ENCODE measurements at places on chromosomes 2 and 18. TPM values are rescaled to one million over a fixed set of nuclear protein-coding genes. Genes with fewer than 3 reads are reported as not detected.

DNA sequence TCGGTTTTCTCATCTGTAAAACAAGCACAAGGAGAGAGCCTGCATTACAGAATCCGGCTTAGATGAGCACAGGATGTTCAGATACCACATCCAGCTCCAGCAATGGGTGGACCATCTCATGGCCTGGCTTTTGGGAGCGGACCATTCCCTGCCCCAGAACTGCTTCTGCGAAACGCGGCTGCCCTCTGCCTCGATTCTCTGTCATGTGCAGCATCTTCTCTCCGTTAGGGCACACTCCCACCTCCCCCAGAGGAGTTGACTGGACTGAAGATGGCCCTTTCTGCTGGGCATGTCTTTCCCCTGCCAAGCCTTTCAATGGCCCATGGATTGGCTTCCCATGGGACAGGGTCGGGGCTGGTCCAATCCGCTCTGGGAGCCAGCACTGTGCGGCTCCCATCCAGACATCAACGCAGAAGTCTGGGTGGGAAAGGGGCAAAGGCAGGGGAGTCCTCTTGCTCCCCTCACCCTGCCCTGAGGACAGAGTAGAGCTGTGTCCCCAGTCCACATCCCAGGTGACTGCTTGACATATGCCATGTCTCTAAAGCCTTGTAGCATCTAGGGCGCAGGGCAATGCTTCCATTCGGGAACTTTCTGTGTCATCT, 14.3 kb upstream of the FAHD2A start:
- H3K4me1 ChIP-seq, result no peaks in the 10 kb centered on the region
- no peak for DNase-seq
- H3K27me3 ChIP-seq, result no peaks in the 10 kb centered on the region
- no peak overlapping the region for H3K27ac ChIP-seq
- no peaks in the 10 kb centered on the region for H3K36me3 ChIP-seq
- H3K4me3 ChIP-seq, result no peak overlapping the region

- DNase-seq, result no peak
- H3K4me3 ChIP-seq, result no peak overlapping the region
- peaks cover 53% of the 10 kb centered on the region for H3K36me3 ChIP-seq
- peaks cover 4% of the 10 kb centered on the region for H3K4me1 ChIP-seq
- H3K27me3 ChIP-seq, result no peaks in the 10 kb centered on the region
- H3K27ac ChIP-seq, result no peak overlapping the region
Observed at GRCh38 chr2:36473230-36473629, 117.7 kb downstream of the CRIM1 start.

DNA sequence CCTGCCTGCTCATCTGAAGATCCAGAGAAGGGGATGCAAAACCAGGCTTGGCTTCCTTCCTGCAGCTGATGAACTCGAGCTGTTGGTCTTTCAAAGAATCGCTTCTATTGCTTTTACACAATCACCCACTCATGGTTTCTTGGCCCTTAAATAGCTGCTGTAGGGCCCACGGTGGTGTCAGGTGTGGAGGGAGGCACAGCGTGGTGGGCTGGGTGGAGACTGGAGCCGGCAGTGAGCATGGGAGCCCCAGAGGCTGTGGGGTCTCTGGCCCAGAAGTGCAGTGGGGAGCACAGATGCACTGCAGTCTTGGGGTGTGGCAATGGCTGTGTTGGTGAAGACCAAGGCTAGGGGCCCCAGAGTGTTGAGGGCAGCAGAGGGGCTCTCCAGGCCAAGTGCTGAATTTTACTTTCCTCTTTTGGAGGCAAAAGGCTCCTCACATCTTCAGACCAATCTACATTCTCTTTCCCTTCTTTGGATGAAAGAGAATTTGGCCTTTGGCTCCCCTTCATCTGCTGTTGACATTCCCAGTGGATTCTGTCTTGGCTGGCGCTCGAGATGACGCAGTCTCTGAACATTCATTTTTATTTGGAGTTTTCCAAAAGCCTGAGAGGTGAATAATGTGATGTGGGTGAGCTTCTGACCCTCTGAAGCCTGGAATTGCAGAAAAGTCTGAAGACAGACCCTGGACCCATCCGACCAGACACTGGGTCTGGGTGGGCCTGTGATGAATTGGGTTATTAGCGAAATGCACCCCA, 70.1 kb upstream of the ASB18 start:
- no peaks in the 10 kb centered on the region for H3K27me3 ChIP-seq
- H3K27ac ChIP-seq, result no peak overlapping the region
- DNase-seq, result no peak
- H3K4me1 ChIP-seq, result no peaks in the 10 kb centered on the region

DNA sequence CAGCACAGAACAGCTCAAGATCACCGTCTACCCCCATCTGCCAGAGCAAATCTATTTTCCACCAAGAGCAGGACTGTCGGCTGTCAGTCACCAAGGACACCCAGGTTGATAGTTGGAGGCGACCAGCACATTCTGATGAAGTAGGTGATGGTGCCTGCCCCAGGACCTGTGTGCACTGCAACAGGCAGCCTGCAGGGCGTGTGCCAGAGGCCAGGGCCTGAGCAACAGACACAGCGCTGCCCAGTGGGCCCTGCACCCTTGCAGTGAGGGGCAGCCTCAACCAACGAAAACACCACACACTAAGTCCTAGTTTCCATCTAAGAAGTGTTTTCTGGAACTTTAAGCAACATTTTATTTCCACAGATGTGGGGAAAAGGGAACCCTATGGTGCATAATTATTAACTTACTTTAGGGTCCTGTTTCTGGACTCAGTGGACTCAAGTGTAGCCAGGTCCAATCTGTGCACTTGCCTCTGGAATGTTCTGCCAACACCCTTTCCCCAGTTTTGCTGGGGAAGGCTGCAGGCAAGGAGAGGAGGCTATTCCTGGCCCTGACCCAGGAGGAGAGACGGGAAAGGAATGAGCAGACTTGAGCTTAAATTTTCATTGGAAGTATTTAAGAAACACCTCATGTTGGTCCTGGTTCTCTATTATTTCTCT, 61.5 kb downstream of the ADNP2 start:
- H3K4me1 ChIP-seq, result no peaks in the 10 kb centered on the region
- H3K4me3 ChIP-seq, result no peak overlapping the region
- no peak overlapping the region for H3K27ac ChIP-seq
- DNase-seq, result no peak
- no peaks in the 10 kb centered on the region for H3K27me3 ChIP-seq

- no peak for DNase-seq
- no peak overlapping the region for H3K27ac ChIP-seq
- peaks cover 11% of the 10 kb centered on the region for H3K36me3 ChIP-seq
- H3K4me3 ChIP-seq, result no peak overlapping the region
- peaks cover 3% of the 10 kb centered on the region for H3K4me1 ChIP-seq
Observed at GRCh38 chr2:112642966-112643365, 2.8 kb upstream of the SLC20A1 start.

- H3K27ac ChIP-seq, result no peak overlapping the region
- H3K27me3 ChIP-seq, result no peaks in the 10 kb centered on the region
- peaks cover 5% of the 10 kb centered on the region for H3K36me3 ChIP-seq
- H3K4me1 ChIP-seq, result no peaks in the 10 kb centered on the region
- no peak for DNase-seq
Observed at GRCh38 chr18:41593171-41593675, 361.8 kb upstream of the PIK3C3 start.

- no peaks in the 10 kb centered on the region for H3K27me3 ChIP-seq
- no peak for DNase-seq
Observed at GRCh38 chr2:24461685-24462084, 29.4 kb upstream of the NCOA1 start.

The IL36G gene
- not detected for total RNA-seq

GRCh38 chr18:26894426-26894825, 28.9 kb upstream of the AQP4 start:
- H3K4me3 ChIP-seq, result no peak overlapping the region
- no peaks in the 10 kb centered on the region for H3K36me3 ChIP-seq
- H3K27ac ChIP-seq, result no peak overlapping the region

The ACKR3 gene
- 0.64 TPM for total RNA-seq

DNA sequence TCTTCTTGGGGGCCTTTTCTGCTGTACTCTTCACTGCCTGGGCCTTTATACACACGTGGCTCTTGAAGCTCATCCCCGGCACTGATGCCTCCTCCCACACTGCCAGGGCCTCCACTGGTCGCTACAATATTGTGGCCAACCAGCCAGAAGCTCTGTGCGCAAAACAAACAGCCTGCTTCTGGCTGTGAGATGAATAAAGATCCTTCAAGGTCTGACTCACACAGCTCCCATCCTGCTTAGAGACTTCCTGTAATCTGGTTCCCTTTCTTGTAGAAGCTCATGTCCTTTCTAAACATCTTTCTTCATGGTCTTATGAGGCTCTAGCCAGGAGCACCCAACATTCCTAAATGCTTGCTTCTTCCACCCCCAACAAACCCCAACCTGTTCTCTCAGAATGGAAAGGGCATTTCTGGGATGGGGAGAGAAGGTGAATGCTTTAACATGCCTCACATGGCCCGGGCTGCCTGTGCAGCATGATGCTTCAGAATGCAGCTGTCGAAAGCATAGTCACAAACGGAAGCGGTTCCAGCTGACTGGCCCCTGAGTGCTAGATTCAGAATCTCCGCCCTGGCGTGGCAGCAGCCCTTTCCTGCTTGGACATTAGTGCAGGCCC, 24.6 kb downstream of the NRP2 start:
- no peak overlapping the region for H3K4me3 ChIP-seq
- peaks cover 13% of the 10 kb centered on the region for H3K36me3 ChIP-seq
- H3K27me3 ChIP-seq, result no peaks in the 10 kb centered on the region
- DNase-seq, result no peak

The TNFRSF11A gene
- 7.8 TPM for total RNA-seq

GRCh38 chr2:171042253-171042969, 113.4 kb downstream of the GORASP2 start:
- no peaks in the 10 kb centered on the region for H3K27me3 ChIP-seq
- DNase-seq, result no peak
- no peaks in the 10 kb centered on the region for H3K4me1 ChIP-seq
- H3K27ac ChIP-seq, result no peak overlapping the region

The CKAP2L gene
- total RNA-seq, result 18.8 TPM

The SPC25 gene
- 28.5 TPM for total RNA-seq

DNA sequence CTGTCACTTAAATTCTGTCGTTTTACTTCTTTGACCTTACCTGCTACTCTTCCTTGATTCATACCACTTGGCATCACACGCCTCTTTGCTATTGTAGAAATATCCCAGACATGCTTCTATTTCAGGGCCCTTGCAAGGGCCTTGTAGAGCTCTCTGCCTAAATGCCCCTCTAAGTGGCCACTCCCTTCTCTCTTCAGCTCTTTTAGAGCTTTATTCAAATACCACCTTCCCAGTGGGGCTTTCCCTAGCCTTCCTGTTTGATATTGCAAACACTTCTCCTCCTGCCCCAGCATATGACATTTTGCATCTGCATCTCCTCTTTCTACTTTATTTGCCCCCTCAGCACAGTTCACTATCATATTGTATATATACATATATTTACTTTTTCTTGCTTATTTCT, 54.0 kb downstream of the PELI1 start:
- H3K27ac ChIP-seq, result no peak overlapping the region
- no peaks in the 10 kb centered on the region for H3K27me3 ChIP-seq
- no peak overlapping the region for H3K4me3 ChIP-seq
- no peaks in the 10 kb centered on the region for H3K4me1 ChIP-seq
- peaks cover 16% of the 10 kb centered on the region for H3K36me3 ChIP-seq
- no peak for DNase-seq

The IRS1 gene
- total RNA-seq, result 15.0 TPM

DNA sequence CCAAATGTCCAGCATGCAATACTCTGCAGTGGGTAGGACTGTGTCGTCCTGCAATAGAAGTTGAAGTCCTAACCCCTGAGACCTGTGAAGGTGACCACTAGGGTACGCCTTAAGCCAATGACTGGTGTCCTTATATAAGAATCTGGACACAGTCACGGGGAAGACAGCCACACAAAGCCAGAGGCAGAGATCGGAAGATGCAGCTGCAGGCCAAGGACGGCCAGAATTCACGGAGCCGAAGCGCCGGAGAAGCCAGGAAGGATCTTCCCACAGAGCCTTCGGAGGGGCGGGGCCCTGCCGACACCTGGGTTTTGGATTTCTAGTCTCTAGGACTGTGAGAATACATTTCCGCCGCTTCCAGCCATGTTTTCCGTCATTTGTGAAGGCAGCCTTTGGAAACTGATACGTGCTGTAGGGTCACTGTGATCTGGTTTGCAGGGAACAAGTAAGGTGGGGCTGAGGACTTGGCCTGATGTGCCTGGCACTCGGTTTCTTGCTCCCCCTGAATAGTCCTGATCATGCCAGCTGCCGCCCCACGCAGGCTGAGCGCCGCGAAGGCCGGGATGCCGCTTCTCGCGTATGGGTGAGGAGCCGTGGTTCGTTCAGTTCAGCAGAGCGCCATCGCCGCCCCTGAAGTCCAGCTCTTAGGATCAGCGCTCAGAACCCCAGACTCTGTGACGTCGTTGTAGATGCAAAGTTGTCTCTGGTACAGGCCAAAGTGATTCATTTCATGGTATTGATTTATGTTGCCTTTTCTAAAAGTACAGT, 38.7 kb downstream of the PTGR3 start:
- H3K27ac ChIP-seq, result no peak overlapping the region
- no peak for DNase-seq
- no peaks in the 10 kb centered on the region for H3K27me3 ChIP-seq
- H3K4me3 ChIP-seq, result no peak overlapping the region

The NT5DC4 gene
- total RNA-seq, result not detected

- 0 out of 2 replicates have a peak, but pooled peaks cover 4% of the 10 kb centered on the region for H3K4me1 ChIP-seq
- no peak for DNase-seq
- no peaks in the 10 kb centered on the region for H3K27me3 ChIP-seq
- H3K36me3 ChIP-seq, result no peaks in the 10 kb centered on the region
Observed at GRCh38 chr18:48124857-48125626, 194.6 kb upstream of the SMAD2 start.

The EVX2 gene
- total RNA-seq, result not detected

DNA sequence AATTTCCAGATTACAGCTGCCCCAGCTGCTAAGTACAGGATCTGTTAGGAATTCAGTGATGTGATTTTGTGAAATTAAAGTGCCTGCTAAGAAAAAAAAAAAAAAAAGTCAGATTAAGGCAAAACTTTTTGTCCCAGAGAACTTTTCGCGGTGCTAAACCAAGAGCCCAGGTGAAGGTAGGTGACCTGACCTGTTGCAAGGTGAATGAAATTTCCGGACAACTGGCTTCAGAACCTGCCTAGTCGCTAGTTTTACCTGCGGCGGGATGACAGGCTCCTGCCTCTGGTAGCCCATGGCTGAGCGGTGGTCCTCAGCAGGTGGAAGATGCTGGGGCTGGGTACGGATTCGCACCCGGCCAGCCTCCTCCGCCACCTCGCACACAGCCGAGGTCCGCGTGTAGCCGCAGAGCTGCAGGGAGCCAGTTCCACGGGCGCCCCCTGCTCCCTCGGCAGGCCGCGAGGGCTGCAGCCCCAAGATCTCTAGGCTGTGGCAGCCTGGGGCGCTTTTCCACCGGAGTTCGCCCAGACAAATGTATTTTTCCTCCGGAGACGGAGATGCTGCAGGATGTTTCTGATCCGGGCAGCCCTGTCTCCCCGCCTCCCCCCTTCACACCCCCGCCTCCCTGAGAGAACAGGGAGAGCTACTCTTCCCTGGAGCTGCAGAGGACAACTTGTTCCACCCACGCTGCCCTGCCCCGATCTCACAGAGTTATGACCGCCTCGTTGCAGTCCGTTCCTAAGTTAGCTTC, at the start of gene SLC38A11:
SLC38A11 (minus strand) TSS at position 572 of the 748 bp plus-strand sequence; CDS start at position 294, 278 bp downstream.
- peak; percentile 41 for DNase-seq
- no peaks in the 10 kb centered on the region for H3K27me3 ChIP-seq
- H3K36me3 ChIP-seq, result no peaks in the 10 kb centered on the region
- H3K4me1 ChIP-seq, result no peaks in the 10 kb centered on the region

The CAPN13 gene
- total RNA-seq, result 5.0 TPM

Data from H9 (cell line).